ENCODE measurements at places on chromosomes 11 and 22. TPM values are rescaled to one million over a fixed set of nuclear protein-coding genes. Genes with fewer than 3 reads are reported as not detected.

Gene PIH1D2
- not detected for total RNA-seq

Gene ADAMTS15
- not detected for total RNA-seq

Gene MED15
- 308 TPM for total RNA-seq

Gene OR10A2
- not detected for total RNA-seq

Gene UCP3
- total RNA-seq: 7.5 TPM

Gene MYO7A
- 0.18 TPM for total RNA-seq

Gene TAF10
- 116 TPM for total RNA-seq

All from naive thymus-derived CD8-positive, alpha-beta T cell (primary cell).